ENCODE measurements at places on chromosomes 2 and 18. TPM values are rescaled to one million over a fixed set of nuclear protein-coding genes. Genes with fewer than 3 reads are reported as not detected.

The IL36G gene
- total RNA-seq = 13.4 TPM

The METTL8 gene
- total RNA-seq = 35.8 TPM

The RNASEH1 gene
- 13.0 TPM for total RNA-seq

The SF3B1 gene
- total RNA-seq = 223 TPM

The LYG1 gene
- 1.4 TPM for total RNA-seq

The SCN3A gene
- 0.57 TPM for total RNA-seq

The ZRANB3 gene
- total RNA-seq = 6.9 TPM

The MC5R gene
- not detected for total RNA-seq

The GAL3ST2 gene
- total RNA-seq = not detected

The GKN1 gene
- not detected for total RNA-seq

The APOB gene
- 5.6 TPM for total RNA-seq

The TBR1 gene
- not detected for total RNA-seq

The STAT4 gene
- total RNA-seq = 2.7 TPM

The LYPD6 gene
- 0.45 TPM for total RNA-seq

The G6PC2 gene
- total RNA-seq = not detected

The TDRD15 gene
- not detected for total RNA-seq

The METTL4 gene
- total RNA-seq = 10.5 TPM

The IMPACT gene
- 15.0 TPM for total RNA-seq

The RAB11FIP5 gene
- total RNA-seq = 28.6 TPM

The GKN2 gene
- total RNA-seq = not detected

The POTEI gene
- total RNA-seq = not detected

The PROM2 gene
- total RNA-seq = 99.8 TPM

The PDE11A gene
- 0.30 TPM for total RNA-seq

The EGR4 gene
- total RNA-seq = not detected

The GPD2 gene
- 34.7 TPM for total RNA-seq

The GAREM2 gene
- 0.80 TPM for total RNA-seq

The SERPINB13 gene
- 16.3 TPM for total RNA-seq

The PLGLB1 gene
- total RNA-seq = 20.7 TPM

The SCN9A gene
- 4.0 TPM for total RNA-seq

The CXCR4 gene
- 5.5 TPM for total RNA-seq

The ALK gene
- total RNA-seq = 0.42 TPM

The NAB1 gene
- total RNA-seq = 110 TPM

The GRB14 gene
- total RNA-seq = 7.9 TPM

The RGPD4 gene
- 0.32 TPM for total RNA-seq

The HOXD13 gene
- not detected for total RNA-seq

The SLC19A3 gene
- total RNA-seq = 8.1 TPM

The MALL gene
- total RNA-seq = 34.2 TPM

The RNF181 gene
- total RNA-seq = 117 TPM

The MYO1B gene
- total RNA-seq = 31.8 TPM

The LRRTM1 gene
- not detected for total RNA-seq

The VWA3B gene
- total RNA-seq = not detected

The C1GALT1C1L gene
- total RNA-seq = not detected

The NT5C1B gene
- not detected for total RNA-seq

The ASB18 gene
- total RNA-seq = not detected

The COL5A2 gene
- total RNA-seq = 17.2 TPM

The RFTN2 gene
- 1.4 TPM for total RNA-seq

The REEP1 gene
- 2.1 TPM for total RNA-seq
